ENCODE measurements at places on chromosomes 16 and 17.
A peak's percentile ranks its signal among the peaks of the same experiment; 100 is the strongest.

- DNase-seq = peak; percentile 3
These were observed 3.0 kb upstream of the TAC4 start for GRCh38 chr17:49850772-49851386.

- DNase-seq = no peak
These were observed 5.1 kb downstream of the MED9 start for GRCh38 chr17:17481860-17482259.

DNA sequence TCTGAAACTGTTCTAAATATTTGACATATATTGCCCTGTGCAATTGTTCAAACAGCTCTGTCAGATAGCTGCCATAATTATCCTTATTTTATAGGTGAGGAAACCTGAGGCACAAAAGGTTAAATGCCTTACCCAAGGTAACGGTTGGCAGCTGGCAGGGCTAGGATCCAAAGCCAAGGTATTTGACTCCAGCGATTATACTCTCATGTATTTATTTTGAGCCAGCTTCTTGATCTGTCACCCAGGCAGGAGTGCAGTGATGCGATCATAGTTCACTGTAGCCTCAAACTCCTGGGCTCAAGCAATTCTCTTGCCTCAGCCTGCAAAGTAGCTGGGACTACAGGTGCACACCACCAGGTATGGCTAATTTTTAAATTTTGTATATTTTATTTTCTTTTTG lies 7.2 kb downstream of the ENO3 start:
- DNase-seq = no peak

DNA sequence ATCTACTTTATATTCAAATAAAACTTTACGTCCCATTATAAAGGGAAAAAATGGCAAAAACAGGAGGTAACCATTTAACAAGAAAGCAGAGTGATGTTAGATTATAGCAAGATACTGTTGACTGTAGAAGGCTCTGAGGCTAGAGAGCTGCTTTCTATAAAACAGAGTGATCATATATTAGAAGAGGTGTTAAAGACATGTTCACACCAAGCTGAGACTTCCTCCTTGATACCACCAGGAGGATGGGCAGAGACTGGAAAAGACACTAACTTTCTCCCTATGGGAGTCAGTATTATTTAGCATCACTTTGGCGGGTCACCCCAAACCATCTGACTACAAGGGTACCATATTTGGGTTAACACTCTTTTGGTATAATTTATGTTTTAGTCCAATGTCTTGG lies 687 bp upstream of the CIITA start:
- no peak for DNase-seq

Data from CD4-positive, alpha-beta T cell treated with Interleukin-6 at 100 ng/mL for 8 hours (primary cell).